NCI-H2171 treated with DMSO at 0.1 percent for 48 hours (cell line): ENCODE measurements at places on chromosomes 5 and 9.

DNA sequence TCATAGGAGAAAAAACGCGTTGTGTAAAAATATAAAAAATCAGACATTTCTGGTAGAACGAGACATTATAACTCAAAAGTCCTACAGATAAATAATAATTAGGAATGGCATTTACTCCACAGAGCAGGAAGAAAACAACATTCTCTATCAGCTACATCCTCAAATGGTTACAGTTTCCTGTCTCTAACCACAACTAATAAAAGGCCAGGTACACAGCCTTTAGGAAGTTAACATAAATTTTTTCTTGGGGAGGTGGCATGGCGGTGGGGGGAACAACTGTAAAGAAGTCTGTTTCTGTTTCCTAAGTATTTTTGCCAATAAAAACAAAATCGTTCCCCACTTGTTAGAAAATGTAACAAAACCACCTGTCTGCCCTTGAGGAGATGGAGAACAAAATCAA lies 44.5 kb downstream of the INSYN2B start:
- no peak for DNase-seq

DNA sequence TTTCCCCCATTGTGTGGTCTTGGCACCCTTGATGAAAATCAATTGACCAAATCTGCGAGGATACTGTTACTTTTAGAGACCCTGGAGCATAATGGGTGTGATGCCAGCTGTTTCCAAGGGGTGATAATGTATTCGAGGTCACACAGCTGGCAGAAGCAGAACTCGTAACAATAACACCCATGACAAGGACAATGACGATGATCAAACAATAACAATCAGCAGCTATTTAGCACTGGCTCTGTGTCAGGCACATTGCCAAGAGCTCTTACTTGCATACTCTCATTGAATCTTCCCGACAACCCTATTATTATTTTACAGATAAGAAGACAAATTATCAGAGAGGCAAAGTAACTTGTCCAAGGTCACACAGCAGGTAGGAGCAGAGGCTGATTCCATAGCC lies 223.7 kb upstream of the MSX2 start:
- no peak for DNase-seq

GRCh38 chr5:94057217-94057616 lies 315.8 kb upstream of the POU5F2 start:
- no peak for DNase-seq

DNA sequence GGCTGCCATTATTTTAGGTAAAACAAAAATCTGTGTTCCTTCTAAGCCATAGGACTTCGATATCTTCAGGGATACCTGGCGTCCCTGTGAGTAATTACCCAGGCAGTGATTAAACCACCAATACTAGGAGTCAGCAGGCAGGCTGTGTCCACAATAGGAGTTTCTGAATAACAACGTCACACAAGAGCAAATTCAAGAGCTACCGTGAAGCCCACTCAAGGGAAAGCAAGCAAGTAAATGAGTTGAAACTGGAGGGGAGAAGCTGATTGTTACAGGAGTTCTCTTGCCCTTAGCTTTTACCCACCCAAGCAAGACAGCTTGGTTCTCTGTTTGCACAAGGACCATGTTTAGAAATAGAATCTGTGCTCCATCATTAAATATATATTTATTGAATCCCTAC lies 50.8 kb downstream of the SEMA5A start:
- DNase-seq = no peak

- no peak for DNase-seq
Measured at GRCh38 chr9:86604741-86605140, 250.5 kb upstream of the TUT7 start.

- DNase-seq = no peak
Measured at GRCh38 chr5:83741571-83741970, 20.9 kb upstream of the HAPLN1 start.

GRCh38 chr9:126294331-126295081 lies 32.1 kb upstream of the MVB12B start:
- no peak for DNase-seq
